ENCODE measurements at places on chromosomes 7 and 10.

GRCh38 chr7:23222439-23223030 is 24.0 kb upstream of the GPNMB start:
- DNase-seq, result no peak

DNA sequence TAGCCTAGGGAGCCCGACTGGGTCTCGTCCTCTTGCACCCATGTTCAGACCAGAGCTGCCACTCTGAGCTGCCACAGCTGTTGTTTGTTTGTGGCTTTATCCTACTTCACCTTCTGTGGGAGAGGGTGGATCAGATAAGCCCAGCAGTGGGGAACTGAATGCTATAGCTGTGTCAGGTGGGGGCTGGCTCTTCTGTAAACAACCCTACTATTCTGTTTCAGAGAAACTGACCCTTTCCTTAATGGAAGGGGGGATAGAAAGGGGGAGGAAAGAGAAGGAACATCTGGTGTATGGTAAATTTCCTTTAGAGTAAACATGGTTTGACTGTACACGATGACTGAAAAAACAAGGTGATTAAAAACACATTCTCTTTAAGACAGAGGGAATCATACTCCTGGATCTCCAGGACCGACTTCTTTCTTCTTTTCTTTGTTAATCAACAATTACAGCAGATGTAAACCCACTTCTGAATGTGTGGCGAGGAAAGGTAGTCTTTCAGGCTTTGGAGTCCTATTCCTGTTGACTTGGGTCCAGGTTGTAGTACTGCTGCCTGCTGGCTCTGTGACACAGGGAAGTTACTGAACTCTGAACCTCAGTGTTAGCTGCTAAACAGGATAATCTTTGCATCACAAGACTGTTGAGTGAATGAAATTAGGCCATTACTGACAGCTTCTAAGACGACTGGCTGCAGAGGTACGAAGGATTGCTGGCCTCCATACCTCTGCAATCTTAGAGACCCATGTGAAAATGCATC is 6.0 kb downstream of the PRXL2A start:
- DNase-seq, result no peak

DNA sequence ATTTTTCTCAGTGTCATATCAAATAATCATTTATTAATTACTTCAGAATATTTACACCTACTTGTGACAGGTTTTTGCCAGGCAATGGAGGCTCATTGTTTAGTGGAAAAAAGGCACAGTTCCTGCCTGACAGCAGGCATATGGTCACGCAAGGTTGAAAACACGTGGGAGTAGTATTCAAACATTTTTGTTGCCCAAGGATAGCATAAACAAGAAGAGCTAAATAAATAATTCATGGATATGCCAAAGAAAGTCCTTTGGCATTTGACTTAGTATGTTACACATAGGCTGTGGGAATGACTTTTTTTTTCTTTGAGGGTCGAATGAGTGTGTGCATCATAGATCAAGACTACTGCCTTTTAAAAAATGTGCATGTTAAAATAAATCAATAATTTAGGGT is 120.5 kb upstream of the SEMA3E start:
- DNase-seq, result no peak

DNA sequence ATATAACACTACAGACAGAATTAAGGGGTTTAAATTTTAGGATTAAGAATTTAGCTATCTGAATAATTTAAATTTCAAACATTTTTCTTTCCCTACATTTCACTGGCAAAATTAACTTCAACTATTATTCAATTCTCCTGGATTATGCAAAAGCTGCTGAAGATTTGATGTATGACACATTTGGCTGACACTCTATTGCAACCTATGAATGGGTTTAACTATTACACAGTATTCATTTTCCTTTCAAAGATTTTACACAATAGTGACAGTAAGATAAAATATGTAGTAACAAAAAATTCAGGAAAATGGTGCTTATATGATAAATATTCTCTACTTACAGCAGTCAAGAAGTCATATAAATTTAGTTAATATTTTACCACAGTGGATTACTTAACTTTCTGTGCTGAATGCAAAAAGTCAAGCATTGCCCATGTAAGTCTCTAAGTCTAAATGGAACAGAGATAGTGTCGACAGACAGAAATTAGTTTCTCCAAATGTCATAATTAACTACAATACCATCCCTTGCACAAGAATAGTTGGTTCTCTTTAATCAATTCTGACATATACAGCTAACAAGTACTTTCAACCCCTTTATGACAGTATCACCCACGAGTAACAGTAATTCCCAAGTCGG is 194.1 kb upstream of the FRMD4A start:
- DNase-seq, result no peak

GRCh38 chr7:93720106-93720505 is 145.6 kb upstream of the CALCR start:
- no peak for DNase-seq

- no peak for DNase-seq
Observed at GRCh38 chr10:120929166-120929565, 78.0 kb downstream of the WDR11 start.

DNA sequence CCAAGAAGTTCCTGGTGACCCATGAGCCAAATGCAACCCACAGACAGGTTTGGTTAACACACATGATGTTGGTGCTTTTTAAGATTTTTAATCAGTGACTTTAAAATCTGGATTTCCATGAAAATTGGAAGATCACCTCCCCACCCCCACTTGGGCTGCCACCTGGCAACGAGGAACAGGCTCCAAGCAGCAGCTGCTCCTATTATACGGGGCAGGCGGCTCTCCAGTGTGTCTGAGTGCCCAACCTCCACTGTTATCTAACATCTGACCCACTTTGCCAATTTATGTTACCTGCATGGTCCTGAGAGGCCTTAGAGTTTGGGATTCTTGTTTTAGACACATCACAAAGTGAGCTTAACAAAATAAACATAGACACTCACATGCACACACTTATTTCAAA is 56.4 kb downstream of the SGMS1 start:
- DNase-seq, result no peak

DNA sequence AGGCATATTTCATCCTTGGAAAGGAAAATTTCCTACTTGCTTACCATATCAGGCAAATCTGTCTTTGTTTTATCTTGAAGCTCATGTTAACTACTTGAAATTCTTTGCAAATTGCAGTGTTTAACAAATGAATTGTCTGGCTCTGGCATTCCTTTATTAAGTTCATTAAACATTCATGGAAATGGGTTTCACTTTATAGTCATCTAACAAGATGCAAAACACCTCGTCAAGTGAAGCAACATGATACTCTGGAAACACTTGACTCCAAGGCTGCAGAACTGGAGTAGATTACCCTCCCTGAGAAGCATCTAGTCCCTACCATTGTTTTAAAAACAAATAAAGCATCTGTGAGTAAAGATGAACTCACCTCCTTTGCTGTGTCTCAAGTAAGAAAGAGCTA is 1086.9 kb downstream of the NRG3 start:
- DNase-seq, result no peak

DNA sequence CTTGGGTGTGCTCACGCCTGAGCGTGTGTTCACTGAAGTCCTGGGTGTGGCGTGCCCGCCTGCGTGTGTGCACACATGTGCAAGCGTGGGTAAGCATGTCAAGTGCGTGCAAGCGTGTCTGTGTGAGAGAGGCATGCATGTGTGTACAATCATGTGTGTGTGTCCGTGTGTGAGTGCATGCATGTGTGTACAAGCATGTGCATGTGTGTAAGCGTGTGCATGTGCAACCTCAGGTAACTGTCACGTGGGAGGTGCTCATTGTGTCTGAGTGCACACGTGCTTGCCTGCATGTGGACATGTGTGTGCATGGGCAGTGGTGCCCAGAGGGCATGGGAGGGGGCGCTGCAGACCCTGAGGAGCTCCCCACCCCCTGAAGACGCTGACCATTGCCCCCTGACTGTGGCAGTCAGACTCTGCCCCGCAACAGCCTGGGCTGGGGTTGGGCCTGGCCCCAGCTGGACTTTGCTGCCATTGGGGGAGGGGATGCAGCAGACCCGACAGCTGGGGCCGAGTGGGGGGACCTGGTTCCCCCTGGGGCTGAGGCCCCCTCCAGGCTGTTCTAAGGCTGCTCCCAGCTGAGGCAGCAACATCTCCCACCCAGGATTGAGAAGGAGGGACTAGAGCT is 88.1 kb downstream of the UNCX start:
- DNase-seq, result no peak

GRCh38 chr7:72035266-72035665 is 376.9 kb downstream of the CALN1 start:
- DNase-seq, result no peak

DNA sequence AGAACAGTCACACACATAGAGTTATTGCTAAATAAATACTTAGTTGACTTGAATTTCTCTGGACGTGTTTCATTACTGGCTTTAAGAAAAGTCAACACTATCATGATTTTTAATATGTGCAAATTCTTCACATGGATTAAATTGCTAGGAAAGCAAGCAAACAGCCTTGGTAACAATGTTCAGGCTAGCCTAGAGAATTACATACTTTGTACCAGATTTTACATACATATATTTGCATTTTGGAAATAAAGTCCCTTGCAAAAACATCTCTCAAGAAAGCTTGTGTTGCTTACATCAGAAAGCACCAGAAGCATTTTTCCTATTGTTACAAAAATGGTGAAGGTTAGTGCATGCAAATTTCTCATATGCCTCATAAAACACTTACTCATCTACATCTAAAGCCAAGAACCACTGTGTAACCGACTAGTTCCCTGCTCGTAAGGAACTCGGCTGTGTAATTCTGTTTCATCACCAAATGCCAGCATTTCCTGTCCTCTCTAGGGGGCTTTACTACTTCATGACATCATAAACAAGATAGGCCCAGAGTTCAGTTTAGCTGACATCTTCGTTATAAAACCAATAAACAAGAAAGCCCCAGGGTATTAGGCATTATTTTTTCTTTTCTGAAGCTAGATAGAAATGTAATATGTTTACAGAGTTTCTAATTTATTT is 87.8 kb downstream of the CFAP58 start:
- DNase-seq, result no peak

- DNase-seq, result no peak
Observed at GRCh38 chr10:113160641-113161040, 210.6 kb downstream of the TCF7L2 start.

- DNase-seq, result no peak
Observed at GRCh38 chr7:17530244-17530643, 231.8 kb downstream of the AHR start.

- DNase-seq, result no peak
Observed at GRCh38 chr10:129838794-129839193, 125.3 kb downstream of the EBF3 start.

DNA sequence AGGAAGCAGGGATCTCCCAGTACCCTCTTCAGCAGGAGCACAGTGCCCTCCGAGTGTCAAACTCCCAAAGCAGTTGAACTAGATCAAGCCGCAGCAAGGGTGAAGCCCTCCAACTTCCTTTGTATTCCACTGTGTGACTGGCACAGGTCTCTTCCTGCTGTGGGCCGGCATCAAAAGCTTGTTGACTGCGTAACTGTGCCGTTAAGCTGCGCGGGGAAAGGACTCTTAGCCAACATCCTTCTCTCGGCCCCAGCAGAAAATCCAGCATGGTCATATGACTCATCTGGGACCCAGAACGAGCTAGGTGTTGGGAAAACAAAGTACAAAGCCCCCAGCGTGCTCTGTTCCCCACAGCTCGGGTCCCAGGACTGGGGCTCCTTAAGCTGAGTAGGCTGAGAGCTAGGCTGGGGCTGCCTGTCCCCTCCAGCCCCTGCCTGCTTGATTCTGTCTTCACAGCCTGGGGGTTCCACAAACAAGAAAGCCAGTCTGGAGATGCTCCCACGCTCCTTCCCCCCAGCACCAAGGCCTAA is 52.2 kb downstream of the COL17A1 start:
- no peak for DNase-seq

- no peak for DNase-seq
Observed at GRCh38 chr7:30148951-30149459, 14.2 kb downstream of the MTURN start.

DNA sequence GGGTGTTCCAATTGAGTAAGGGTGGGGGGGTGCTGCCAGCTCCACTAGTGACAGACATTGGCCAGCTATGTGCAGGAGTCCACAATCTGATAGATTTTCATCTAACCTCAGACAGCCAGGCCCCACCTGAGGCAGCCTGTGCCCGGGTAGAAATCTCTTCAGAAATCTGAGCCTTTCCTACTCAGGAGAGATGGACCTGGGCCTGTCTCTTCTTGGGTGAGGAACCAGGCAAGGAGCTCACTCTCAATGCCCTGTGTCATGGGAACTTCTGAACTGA is 86.9 kb downstream of the UBE2H start:
- no peak for DNase-seq

DNA sequence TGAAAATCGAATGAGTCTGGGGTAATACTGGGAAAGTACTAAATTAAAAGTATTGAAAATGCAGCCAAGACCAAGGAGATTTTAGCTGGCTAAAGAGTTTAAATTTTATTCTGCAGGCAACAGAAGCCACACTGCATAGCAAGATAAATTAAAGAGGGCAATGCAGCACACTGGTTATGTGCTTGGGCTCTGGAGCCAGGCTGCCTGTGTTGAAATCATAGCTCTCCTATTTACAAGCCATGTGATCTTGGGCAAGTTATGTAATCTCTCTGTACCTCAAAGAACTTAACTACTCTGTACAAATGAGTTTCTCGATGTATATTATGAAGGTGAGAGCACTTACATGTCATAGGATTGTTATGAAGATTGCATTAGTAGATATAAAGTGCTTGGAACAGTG is 9.9 kb downstream of the SLC25A13 start:
- DNase-seq, result no peak

DNA sequence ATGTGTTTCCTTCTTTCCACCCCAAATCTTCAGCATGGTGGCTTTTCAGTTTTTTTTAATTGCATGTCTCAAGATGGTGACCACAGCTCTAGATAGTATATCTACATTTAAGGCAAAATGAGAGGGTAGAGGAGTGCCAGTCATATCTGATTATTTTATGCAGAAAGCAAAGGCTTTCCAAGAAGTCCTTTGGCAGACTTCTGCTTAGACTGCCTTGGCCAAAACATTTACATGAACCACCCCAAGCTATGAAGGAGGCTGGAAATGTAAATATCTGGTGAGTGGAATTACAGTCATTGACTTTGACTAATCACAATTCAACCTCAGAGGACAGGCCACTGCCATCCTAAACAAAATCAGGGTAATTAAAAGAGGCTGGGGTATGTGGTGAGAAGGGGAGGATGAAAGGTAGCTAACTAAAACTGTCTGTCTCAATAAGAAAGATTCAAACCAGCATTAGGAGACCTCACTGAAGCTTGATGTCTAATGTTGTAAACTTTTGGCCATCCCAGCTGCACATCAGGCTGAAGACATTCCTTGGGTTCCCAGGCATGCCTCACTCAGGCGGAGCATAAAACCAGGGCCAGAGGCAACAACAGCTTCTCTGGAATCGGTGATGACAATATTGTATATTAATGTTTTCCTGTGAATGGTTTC is 53.4 kb downstream of the PPP1R3C start:
- DNase-seq, result no peak

- no peak for DNase-seq
Observed at GRCh38 chr7:113402482-113402881, 284.1 kb upstream of the SMIM30 start.
